ENCODE measurements at places on chromosomes 12 and 14.
A peak's percentile ranks its signal among the peaks of the same experiment; 100 is the strongest.

- DNase-seq: no peak
These were observed 6.8 kb upstream of the ASIC1 start for GRCh38 chr12:50050410-50051098.

DNA sequence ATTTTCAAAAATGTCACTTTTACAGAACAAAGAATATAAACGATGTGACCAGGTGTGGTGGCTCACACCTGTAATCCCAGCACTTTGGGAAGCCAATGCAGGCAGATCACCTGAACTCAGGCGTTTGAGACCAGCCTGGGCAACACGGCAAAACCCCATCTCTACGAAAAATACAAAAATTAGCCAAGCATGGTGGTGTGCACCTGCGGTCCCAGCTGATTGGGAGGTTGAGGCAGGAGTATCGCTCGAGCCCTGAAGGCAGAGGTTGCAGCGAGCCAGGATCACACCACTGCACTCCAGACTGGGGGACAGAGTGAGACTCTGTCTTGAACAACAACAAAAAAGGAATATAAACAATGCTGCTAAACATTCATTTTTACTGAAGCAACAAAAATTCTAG lies 15.2 kb downstream of the HEATR5A start:
- DNase-seq: no peak

- DNase-seq: no peak
These were observed 67.4 kb downstream of the MED13L start for GRCh38 chr12:116210131-116210530.

GRCh38 chr12:11545484-11546330 lies 103.8 kb upstream of the ETV6 start:
- DNase-seq: no peak

GRCh38 chr14:70339039-70339438 lies 20.4 kb downstream of the COX16 start:
- no peak for DNase-seq

DNA sequence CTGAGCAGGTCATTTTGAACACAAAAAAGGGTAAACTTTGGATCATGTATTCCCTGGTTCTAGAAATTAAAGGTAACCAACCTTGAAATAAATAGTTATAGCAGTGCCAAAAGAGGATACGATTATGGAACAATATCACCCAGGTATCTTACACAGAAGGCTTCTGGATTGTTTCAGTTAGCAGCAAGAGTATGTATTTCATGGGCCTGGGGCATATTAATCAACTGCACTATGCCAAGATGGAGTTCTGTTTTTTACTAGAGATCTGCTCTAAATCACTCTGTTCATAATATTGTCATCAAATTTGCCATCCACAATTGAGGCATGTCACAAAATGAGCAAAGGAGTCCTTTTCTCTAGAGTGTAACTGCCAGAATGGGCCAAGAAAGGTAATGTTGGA lies 357.1 kb downstream of the RAD51B start:
- DNase-seq: no peak

DNA sequence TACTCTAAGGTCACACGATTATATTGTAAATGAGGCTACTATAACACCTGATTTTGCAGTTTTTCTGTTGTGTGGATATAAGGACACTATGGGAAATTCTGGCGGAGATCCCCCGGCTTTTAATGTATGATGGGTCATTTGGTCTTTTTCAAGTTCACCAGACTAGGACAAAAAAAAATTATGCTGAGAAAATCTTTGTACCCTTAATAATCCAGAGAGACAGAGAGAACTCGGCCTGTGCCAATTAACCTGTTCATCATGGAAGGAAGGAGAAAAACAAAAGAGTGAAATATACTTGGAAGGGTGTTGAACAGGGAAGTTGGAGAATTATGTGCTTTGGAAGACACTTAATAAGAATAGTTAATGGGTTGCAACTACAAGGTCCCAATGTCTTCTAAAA lies 62.2 kb upstream of the KICS2 start:
- no peak for DNase-seq

DNA sequence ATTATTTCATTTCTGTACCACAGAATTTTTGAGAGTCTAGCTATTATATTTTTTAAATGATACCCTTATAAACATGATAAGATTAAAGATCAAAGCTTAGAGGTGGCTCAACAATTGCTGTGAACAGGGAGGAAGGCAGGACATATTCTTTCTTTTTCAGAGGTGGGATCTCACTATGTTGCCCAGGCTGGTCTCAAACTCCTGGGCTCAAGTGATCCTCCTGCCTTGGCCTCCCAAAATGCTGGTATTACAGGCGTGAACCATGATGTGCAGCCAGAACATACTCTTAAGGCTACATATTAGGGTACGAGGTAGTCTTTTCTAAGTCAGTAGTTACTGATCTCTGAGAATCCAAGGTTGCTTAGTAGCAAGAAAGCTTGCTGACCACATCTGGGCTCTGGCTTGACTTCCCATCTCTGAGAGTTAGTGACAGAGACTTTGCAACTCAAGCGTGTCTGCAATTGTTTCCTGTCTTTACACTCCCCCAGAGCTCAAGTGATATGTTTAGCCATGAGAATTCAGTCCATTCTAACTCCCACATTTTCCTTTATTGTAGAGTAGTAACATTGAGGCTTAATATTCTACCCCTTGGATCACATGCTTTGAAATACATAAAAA lies 8.6 kb downstream of the RAB5B start:
- DNase-seq: no peak

- no peak for DNase-seq
These were observed 396.9 kb upstream of the TMTC1 start for GRCh38 chr12:30180602-30181001.

DNA sequence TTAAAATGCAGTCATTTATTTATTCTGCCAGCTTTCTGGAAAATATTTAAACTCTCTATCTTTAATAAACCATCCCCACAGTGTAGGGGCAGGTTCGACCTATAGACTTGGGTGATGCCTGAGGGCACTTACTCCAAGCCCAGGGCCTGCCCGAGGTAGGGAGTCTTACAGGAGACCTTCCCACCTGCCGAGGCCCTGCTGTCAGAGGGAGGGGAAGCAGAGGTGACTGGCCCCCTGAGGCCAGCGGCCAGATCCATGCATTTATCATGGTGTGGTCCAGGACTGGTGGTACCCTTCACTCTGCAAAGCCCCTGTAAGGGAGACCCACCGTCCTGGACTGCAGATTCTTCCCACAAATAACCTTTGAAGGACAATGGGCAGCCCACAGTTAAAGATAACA lies 7.6 kb downstream of the EML1 start:
- DNase-seq: no peak

DNA sequence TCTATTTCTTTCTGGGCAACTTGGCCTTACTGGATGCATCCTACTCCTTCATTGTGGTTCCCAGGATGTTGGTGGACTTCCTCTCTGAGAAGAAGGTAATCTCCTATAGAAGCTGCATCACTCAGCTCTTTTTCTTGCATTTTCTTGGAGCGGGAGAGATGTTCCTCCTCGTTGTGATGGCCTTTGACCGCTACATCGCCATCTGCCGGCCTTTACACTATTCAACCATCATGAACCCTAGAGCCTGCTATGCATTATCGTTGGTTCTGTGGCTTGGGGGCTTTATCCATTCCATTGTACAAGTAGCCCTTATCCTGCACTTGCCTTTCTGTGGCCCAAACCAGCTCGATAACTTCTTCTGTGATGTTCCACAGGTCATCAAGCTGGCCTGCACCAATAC lies 5.3 kb downstream of the OR4N5 start:
- DNase-seq: no peak

GRCh38 chr14:102776761-102777710 lies at the start of gene TRAF3:
TRAF3 (plus strand) TSS chr14:102777449; CDS start chr14:102870202, 92,753 bp downstream.
- peak; percentile 66 for DNase-seq

- DNase-seq: no peak
These were observed 2.7 kb upstream of the HSD17B6 start for GRCh38 chr12:56760460-56760859.

- DNase-seq: no peak
These were observed 18.5 kb downstream of the CPNE8 start for GRCh38 chr12:38886931-38887330.

DNA sequence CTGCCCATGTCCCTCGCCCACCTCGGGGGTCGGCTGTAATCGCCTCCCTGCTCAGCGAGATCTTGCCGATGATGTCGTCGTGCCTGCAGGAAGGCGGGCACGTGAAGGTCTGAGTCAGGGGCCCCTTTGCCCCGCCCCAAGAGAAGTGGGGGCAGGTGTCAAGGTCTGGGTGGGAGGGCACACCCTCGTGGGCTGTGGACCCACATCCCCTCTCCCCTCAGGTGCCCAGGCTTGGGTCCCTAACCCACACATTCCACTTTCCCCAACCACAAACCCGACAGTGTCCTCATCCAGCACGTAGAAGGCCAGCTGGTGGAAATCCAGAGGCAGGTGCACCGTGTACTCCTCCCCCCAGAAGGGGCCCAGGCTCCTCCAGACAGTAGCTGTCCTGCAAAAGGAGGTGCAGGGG lies 7.8 kb downstream of the RASAL1 start:
- DNase-seq: no peak

DNA sequence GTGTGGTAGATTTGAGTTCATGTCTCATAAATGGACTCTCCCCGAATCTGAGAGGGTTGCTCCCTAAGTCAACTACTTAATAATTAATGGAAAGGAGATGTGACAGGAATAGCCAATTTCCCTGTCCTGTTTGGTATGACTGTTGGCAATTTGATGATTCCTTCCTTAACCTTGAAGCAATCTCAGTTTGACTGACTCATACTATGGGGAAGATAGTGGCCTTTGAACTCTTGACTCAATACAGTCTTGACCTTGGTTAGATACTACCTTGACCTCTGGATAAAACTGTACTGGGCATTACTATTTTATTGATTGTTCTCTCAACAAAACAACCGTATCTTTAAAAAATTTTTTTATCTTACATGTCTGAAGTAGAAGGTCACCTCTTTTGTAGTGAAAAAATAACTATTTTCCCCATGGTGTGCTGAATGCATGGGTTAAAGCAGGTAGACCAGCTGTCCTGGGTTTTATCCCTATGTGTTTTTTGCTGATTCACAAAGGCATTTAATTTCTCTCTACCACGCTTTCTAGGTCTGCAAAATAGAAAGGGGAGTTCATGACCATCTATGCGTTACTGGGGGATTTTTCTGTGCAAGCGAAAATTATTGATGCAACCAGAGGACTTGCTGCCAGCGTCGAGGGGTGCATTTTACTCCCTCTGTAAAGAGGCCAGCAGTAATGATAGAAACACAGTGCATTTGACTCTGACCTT lies 80.1 kb downstream of the ETV6 start:
- DNase-seq: no peak

GRCh38 chr14:48983351-48983888 lies 602.8 kb downstream of the RPS29 start:
- no peak for DNase-seq

GRCh38 chr14:80188571-80188970 lies 22.7 kb downstream of the DIO2 start:
- no peak for DNase-seq

DNA sequence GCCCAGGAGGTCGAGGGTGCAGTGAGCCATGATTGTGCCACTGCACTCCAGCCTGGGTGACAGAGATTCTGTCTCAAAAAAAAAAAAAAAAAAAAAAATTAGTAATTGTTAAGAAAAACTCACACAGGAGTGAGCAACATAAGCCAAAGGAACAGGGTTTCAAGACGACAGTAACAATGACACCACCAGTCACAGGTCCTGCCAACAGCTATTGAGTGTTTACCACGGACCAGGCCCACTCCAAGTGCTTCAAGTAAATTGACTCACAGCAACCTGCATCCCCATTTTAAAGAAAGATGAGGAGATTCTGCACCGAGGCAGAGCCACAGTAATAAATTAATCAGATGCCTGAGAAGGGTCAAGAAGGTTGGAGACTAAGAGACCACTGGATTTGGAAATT lies 194.5 kb downstream of the DPF3 start:
- no peak for DNase-seq

GRCh38 chr14:83126076-83126475 lies 1592.4 kb upstream of the SEL1L start:
- DNase-seq: no peak

- no peak for DNase-seq
These were observed 136.1 kb downstream of the CALM1 start for GRCh38 chr14:90532826-90533525.

GRCh38 chr12:110906985-110907384 lies 13.4 kb downstream of the MYL2 start:
- no peak for DNase-seq

- DNase-seq: no peak
These were observed 584 bp upstream of the DDHD1 start for GRCh38 chr14:53153702-53154112.

DNA sequence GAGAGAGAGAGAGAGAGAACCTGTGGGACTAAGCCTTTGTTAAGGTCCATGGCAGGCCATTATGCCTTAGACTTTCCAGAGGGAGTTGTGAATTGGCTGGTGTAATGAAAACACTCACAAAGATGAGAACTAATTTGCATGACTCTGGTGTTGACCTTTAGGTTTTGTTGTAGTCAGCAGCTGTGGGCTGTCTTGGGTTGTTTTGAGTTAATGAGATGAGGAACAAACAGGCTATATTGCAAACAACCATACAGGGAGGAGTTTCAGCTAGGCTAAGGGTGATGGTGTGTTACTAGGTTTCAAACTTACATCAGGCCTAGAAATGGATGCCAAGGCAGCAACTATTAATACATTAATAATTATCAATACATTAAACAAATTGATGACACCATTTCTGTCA lies 26.3 kb downstream of the ATXN7L3B start:
- DNase-seq: no peak

- no peak for DNase-seq
These were observed 23.3 kb downstream of the CYP46A1 start for GRCh38 chr14:99707420-99707819.

- DNase-seq: no peak
These were observed 70.9 kb upstream of the ETV6 start for GRCh38 chr12:11578461-11578993.

GRCh38 chr12:24012528-24012927 lies 63.1 kb upstream of the SOX5 start:
- DNase-seq: no peak

DNA sequence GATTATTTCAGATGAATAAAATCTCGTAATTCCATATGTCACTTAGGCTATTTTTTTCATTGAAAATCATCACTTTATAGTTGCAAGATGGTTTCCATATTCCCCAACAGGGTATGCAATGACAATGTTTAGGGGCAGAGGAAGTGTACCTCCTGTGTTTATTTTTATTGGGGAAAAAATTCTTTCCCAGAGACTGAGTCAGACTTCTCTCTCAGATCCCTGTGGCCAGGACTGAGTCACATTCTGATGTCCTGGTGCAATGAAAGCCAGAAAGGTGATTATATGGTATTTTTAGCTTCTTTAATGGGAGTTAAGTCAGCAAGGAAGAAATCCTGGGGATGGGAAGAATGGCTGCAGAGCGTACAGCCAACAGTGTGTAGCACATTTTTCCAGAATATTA lies 196.9 kb upstream of the ALG10 start:
- DNase-seq: no peak

DNA sequence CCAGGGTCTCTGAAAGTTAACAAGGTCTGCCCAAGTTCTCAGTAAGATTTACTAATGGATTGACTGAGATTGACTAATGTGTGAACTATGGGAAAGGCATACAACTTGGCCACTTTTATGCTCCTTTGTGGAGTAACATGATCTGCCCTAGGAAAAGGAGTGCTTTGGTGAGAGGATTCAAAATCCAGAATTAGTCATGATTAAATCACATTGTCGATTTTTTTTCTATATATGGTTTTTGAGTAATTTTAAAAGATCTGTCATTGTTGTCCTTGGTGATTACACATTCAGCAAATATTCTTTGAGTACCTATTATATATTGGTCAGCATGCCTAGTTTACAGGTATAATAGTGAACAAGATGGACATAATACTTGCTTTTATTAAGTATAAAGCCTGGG lies 147.7 kb upstream of the SYT10 start:
- DNase-seq: no peak

- no peak for DNase-seq
These were observed 811 bp downstream of the TMCC3 start for GRCh38 chr12:94649349-94650142.
